ENCODE measurements at places on chromosomes 1 and 21. TPM values are rescaled to one million over a fixed set of nuclear protein-coding genes. Genes with fewer than 3 reads are reported as not detected.
A peak's percentile ranks its signal among the peaks of the same experiment; 100 is the strongest.

DNA sequence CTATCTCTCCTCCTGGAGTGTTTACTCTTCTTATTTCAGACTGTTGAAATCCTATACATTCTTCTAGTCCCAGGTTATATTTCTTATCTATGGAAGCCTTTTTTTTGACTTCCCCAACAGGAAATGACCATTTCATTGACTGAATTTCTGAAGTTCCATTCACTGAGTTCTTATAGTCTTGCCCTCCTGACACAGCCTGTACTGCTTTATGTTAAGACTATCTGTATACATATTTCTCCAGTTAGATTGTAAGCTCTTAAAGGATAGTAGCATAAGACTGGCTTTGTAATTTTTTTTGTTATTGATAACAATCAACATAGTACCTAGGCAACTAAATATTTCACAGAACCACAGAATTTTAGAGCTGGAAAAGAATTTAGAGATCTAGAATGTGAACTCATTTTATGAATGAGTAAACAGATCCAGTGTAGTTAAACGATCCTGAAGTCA lies 14.9 kb upstream of the MACF1 start:
- no peak for DNase-seq
- H3K27me3 ChIP-seq = no peaks in the 10 kb centered on the region
- H3K27ac ChIP-seq = peak overlapping the region; percentile 86
- no peak overlapping the region for H3K4me3 ChIP-seq
- peaks cover 26% of the 10 kb centered on the region for H3K4me1 ChIP-seq
- H3K36me3 ChIP-seq = no peaks in the 10 kb centered on the region

GRCh38 chr1:41323243-41323642 lies 38.0 kb upstream of the FOXO6 start:
- no peak for DNase-seq
- H3K4me3 ChIP-seq = no peak overlapping the region
- H3K4me1 ChIP-seq = no peaks in the 10 kb centered on the region
- no peak overlapping the region for H3K27ac ChIP-seq

DNA sequence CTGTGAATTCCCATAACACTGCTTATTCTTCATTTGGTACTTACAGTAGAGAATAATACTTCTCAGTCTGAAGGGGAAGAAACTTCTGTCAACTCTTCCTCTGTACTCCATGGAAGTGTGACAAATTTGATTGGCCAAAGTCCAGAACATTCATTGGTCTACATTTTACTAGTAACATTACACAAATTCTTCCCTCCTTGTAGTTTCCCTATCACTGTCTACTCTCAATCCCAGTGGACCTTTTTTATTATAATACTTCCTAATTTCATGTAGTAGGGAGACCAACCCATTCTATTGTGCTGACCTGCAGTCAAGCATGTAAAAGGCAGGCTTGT lies 74.7 kb downstream of the ALG6 start:
- no peak for DNase-seq
- H3K36me3 ChIP-seq = no peaks in the 10 kb centered on the region
- no peaks in the 10 kb centered on the region for H3K4me1 ChIP-seq
- no peak overlapping the region for H3K4me3 ChIP-seq
- H3K27ac ChIP-seq = no peak overlapping the region

The LCE1A gene
- total RNA-seq = not detected

The RXFP4 gene
- 2.1 TPM for total RNA-seq

The FLG2 gene
- not detected for total RNA-seq

- H3K36me3 ChIP-seq = no peaks in the 10 kb centered on the region
- no peaks in the 10 kb centered on the region for H3K27me3 ChIP-seq
- no peak for DNase-seq
- H3K4me3 ChIP-seq = no peak overlapping the region
- H3K27ac ChIP-seq = no peak overlapping the region
- H3K4me1 ChIP-seq = no peaks in the 10 kb centered on the region
Observed at GRCh38 chr1:89659322-89660081, 26.6 kb downstream of the LRRC8C start.

The SYTL1 gene
- total RNA-seq = 5.2 TPM

The KRTAP7-1 gene
- not detected for total RNA-seq

DNA sequence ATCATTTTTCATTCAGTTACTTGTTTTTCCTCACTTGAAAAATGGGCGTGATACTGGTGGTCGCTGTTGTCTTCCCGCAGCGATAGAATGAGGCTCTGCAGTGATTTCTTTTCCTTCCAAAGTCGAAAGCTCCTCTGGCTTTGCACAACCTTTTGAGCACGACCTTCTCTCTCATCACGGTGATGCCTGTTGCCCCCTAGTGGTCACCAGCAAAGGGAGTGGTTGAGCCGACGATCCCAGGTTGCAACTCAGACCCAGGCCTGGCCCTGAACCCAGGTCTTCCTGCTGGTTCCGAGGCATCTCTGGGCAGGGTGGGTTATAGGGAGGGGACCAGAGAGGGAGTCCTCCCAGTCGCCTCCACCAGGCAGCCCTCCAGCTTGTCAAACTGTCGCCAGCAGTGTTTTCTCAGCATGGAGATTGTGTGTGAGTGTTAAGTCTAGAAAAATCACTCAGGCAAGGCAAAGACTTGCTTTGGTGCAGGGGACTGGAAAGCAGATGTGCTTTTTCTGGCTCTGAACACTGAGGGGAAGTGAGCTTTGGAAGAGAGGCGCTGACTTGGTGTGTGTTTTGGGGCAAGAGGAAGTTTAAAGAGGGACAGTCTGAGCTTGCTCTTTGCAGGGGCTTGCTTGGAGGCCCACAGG lies 285.3 kb downstream of the CAMTA1 start:
- peaks cover 16% of the 10 kb centered on the region for H3K27me3 ChIP-seq
- H3K4me3 ChIP-seq = no peak overlapping the region
- peak; percentile 57 for DNase-seq
- H3K4me1 ChIP-seq = no peaks in the 10 kb centered on the region

GRCh38 chr1:15885701-15886610 lies 38.4 kb downstream of the SPEN start:
- peak overlapping the region; percentile 88 for H3K27ac ChIP-seq
- no peaks in the 10 kb centered on the region for H3K27me3 ChIP-seq
- peaks cover 37% of the 10 kb centered on the region for H3K4me1 ChIP-seq
- H3K4me3 ChIP-seq = peak overlapping the region; percentile 31
- no peaks in the 10 kb centered on the region for H3K36me3 ChIP-seq

The MROH9 gene
- total RNA-seq = not detected

- H3K4me1 ChIP-seq = no peaks in the 10 kb centered on the region
- H3K4me3 ChIP-seq = no peak overlapping the region
- no peak overlapping the region for H3K27ac ChIP-seq
- DNase-seq = no peak
- no peaks in the 10 kb centered on the region for H3K27me3 ChIP-seq
- no peaks in the 10 kb centered on the region for H3K36me3 ChIP-seq
Observed at GRCh38 chr1:181789395-181789794, 272.1 kb downstream of the ZNF648 start.
